ENCODE measurements at places on chromosomes 6 and 20. TPM values are rescaled to one million over a fixed set of nuclear protein-coding genes. Genes with fewer than 3 reads are reported as not detected.

- no peak for DNase-seq
Observed at GRCh38 chr20:39211060-39211748, 249.1 kb downstream of the DHX35 start.

DNA sequence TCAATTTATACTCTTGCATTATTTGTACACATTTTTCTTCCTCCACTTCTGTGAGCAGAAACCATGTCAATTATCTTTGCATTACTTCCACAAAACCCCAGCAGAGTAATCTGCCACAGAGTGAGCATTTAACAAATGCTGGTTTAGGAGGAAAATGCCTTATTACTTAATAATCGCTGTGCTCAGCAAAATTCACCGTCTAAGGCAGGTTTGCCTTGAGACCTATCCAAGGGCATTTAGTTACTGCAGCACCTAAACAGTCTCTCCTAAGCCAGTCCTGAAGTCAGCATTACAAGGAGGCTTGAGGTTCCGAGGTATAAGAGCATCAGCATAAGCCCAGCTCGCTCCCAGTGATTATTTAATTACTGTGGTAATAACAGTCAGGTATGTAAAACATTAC, 28.3 kb downstream of the MAP7 start:
- DNase-seq: no peak

DNA sequence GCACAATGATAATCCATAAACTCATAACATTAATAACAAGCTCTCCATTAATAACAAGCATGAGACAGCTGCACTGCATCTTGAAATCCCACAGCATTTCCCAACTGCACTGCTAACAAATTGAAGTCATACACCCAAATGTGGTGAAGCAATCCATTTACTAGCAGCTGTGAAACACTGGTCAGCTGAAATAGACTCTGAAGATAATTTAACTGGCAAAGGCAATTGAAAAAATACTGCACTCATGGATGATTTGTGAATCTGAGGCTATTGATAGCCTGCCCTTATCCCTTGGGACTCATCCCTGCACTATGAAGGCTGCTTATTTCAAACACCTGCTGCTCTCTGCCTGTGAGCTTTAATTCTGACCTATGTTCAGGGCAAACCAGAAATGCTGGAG, 49.1 kb upstream of the PLCB1 start:
- DNase-seq: no peak

DNA sequence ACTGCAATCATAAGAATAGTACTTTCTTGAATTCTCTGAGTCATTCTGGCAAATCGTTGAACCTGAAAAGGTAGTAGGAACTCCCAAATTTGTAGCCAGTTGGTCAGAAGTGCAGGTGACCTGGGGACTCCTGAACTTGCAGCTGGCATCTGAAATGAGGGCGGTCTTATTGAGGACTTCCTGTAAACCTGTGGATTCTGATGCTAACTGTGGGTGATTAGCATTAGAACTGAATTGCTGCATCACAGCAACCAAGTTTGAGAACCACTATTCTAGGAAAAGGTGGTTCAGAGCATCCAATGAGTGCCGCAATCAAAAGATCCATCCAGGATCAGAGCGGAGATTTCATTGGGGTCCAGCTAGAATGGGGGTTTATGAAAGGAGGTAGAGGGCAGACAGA, 50.2 kb upstream of the UTRN start:
- no peak for DNase-seq

- DNase-seq: no peak
Observed at GRCh38 chr6:111540681-111541025, 57.6 kb upstream of the REV3L start.

DNA sequence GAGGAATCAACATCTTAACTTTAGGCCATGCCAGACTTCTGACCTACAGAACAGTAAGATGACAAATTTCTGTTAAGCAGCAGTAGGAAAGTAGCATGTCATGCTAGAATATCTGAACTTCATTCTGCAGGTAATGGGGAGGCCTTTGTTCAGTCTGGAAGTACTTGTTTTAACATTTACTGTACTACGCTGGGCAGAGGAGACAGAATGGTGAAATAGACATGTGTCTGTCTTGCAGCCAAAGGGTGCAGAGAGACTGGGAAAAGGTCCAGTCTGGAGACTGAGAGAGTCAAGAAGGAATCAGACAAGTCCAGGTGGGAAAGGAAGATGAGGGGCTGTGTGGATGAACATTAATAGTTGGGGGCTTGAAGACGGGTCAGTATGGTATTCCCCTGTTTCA, 17.5 kb upstream of the ZBTB2 start:
- no peak for DNase-seq

- DNase-seq: no peak
Observed at GRCh38 chr6:114354482-114354881, 11.7 kb upstream of the HS3ST5 start.

GRCh38 chr6:40489798-40490197, 97.4 kb downstream of the LRFN2 start:
- DNase-seq: no peak

DNA sequence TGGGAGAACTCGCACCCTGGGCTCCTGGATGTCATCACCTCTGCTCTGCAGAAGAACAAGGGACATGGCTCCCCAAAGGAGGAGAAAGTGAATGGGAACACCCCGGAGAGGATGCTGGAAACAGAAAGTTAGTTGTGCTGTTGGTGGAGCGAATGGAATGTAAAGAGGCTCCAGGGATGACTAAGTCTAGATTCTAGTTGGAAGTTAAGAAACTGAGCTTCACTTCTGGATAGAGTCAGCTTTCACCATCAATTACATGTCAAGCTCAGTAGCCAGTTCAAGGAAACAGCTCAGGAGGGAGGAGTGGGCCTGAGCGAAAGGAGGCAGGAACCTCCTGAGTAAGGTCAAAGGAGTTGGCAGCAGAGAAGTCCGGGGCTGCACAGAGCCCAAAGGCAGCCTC, 132.1 kb upstream of the ARID1B start:
- no peak for DNase-seq

DNA sequence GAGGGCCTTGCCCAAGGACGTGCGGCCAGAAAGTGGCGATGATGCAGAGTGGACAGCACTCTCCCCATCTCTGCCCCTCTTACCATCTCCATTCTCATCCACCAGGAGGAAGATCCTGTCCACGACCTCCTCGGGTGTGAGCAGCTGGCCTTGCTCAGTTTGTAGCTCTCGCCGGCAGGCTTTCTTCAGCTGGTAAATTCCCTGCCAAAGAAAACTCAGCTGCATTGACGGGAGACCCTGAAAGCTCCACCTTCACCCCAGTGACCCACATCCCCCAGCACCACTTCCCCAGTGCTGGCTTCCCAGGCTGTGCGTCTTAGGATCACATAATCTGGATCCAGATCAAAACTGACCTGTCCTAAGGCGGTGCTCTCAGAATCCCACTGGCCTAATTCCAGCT, 9.2 kb downstream of the GUCA1B start:
- no peak for DNase-seq

GRCh38 chr6:12958052-12958706, 241.6 kb downstream of the PHACTR1 start:
- no peak for DNase-seq

DNA sequence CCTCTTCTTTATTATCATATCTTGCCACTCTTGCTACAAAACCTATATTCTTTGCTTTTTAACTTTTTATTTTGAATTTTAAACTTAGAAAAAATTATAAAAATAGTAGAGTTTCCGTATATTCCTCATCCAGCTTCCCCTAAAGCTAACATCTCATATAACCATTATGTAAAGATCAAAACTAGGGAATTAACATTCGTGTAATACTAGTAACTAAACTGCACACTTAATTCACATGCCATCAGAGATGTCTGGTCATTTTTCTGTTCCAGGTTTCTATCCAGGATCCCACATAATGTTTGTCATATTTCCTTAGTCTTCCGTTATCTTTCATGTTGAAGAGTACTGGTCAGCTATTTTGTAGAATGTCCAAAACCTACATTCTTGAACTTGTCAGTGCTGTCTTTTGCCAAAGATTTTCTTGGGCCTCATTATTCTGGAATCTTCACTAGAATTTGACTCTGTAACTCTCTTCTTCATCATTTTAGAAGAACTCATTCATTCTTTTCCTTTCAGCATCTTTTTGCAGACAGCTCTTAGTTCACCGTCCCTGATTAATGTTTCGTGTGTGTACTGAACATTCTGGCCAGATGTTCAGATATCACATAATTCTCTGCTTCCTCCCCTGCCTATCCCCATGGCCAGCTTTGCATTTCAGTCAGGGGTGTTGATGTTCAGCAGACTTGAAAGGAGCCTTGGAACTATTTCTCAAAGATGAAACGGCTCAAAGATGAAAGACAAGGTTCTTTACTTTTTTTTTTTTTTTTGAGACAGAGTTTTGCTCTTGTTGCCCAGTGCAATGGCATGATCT, 9.4 kb downstream of the CTNNBL1 start:
- DNase-seq: no peak

- DNase-seq: no peak
Observed at GRCh38 chr20:38266426-38266825, 5.9 kb upstream of the KIAA1755 start.

GRCh38 chr6:43144879-43145278, 26.2 kb upstream of the SRF start:
- no peak for DNase-seq

DNA sequence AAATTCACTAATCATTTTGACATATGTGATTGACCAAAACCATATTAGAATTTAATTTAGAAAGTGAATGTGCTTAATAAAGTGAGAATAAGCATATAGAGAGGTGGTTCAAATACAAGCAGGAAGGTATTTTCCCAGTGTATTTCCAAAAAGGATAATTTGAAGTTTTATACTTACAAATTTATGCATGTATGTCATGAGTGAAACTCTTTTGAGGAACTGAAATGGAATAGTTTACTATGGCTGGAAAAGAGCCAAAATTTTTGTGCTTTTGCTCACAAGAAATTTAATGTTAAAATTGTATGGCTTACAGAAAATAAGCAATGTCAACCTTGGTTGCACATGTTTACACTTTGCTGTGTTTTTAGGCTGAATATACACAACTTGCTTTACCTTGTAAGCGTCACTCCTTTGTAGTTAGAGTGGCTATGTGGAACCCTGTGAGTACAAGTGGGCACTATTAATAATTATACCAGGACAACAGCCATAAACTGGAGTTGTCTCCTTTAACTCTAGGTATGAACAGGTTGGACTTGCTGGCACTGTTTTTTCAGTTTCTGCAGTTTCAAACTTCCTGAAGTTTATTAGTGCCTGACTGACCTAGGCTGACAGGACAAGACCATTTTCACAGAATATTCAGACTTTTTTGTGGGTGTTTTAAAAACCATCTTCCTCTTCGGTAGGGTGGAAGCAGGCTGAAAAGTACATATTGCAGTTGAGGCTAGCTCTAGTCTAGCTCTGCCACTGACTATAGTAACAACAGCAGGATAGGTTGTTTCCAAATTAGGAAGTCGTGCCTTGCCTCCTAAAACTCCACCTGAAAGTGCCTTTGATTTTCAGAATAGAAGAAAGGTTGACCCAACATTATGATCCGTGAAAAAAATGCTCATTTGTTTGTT, 6.0 kb downstream of the AFDN start:
- DNase-seq: no peak

DNA sequence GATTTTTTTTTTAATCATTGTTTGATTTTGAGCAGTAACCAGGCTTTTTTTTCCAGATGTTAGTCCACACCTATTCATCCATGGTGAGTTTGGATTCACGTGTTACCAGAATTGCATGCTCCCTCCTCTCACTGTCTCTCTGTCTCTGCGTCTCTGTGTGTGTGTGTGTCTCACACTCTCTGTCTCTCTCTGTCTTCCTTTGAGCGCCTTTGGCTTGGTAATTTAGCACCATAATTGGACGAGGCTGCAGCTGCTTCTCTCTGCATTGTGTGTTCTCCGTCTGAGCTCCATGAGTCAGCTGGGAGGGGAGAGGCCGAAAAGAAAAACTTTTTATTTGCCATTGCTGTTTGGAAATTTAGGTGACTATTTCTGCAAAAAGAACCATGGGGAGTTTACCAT, 3.4 kb downstream of the TFAP2B start:
- no peak for DNase-seq

- no peak for DNase-seq
Observed at GRCh38 chr20:17499041-17499440, 32.1 kb downstream of the BFSP1 start.

DNA sequence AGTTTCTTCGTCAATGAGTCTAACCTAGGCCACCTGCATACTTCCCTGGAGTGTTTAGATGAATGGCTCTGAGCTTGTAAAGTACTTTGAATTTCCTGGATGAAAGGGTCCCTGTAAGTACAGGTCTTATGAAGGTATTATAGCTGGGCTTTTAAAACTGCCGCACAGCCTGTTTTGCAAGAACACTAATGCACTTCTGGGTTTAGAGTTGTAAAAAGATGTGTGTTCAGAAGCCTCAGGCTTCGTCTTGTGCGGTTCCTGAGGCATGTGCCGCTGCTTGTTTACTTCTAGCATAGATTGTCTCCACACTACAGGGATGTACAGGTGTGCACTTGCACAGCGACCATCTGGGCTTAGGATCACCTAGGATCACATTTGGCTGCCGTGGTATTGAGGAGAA, 324.5 kb downstream of the SOX4 start:
- no peak for DNase-seq

GRCh38 chr6:48036316-48036715, 74.7 kb downstream of the PTCHD4 start:
- no peak for DNase-seq

- no peak for DNase-seq
Observed at GRCh38 chr6:27562027-27562410, 89.1 kb upstream of the ZNF184 start.

GRCh38 chr6:84455511-84456029, 228.1 kb upstream of the CEP162 start:
- no peak for DNase-seq

GRCh38 chr6:145155873-145156782, 579.2 kb downstream of the EPM2A start:
- DNase-seq: no peak

GRCh38 chr6:56914798-56915658, 39.9 kb upstream of the BEND6 start:
- DNase-seq: no peak

- peak; percentile 68 for DNase-seq
Observed at GRCh38 chr20:62350098-62350628, 16.9 kb downstream of the LAMA5 start.

DNA sequence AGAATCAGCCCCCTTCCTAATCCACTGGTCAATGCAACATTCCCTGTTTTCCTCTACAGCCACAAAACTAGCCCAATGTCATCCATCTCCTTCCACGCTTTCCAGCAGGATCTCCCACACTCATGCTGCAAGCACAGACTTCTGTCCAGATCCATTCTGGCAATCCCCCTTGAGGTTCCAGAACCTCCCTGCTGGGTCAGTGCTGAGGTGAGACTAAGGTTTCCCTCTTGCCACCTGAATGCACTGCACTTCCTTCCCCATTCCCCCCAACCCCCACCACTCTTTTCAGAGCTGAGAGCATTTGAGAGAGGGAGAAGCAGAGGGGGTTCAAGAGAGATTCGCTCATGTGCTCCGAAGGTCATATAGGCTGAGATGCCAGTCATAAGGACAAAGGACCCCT, 43.9 kb downstream of the EBF4 start:
- DNase-seq: no peak

Gene CDKAL1
- total RNA-seq: 10.4 TPM

Gene LYRM4
- total RNA-seq: 5.0 TPM

Gene LST1
- 1.9 TPM for total RNA-seq

Gene IL20RA
- total RNA-seq: 12.9 TPM

Gene PI3
- total RNA-seq: 250 TPM

Gene ADGRF4
- not detected for total RNA-seq

Gene PCIF1
- 52.0 TPM for total RNA-seq

Gene APCDD1L
- not detected for total RNA-seq

Gene OR2J3
- total RNA-seq: not detected

Gene OTOR
- total RNA-seq: not detected

Gene CLPSL2
- not detected for total RNA-seq

Gene LKAAEAR1
- total RNA-seq: not detected

Gene FOXQ1
- not detected for total RNA-seq
